ENCODE measurements at places on chromosomes 11 and 22.

DNA sequence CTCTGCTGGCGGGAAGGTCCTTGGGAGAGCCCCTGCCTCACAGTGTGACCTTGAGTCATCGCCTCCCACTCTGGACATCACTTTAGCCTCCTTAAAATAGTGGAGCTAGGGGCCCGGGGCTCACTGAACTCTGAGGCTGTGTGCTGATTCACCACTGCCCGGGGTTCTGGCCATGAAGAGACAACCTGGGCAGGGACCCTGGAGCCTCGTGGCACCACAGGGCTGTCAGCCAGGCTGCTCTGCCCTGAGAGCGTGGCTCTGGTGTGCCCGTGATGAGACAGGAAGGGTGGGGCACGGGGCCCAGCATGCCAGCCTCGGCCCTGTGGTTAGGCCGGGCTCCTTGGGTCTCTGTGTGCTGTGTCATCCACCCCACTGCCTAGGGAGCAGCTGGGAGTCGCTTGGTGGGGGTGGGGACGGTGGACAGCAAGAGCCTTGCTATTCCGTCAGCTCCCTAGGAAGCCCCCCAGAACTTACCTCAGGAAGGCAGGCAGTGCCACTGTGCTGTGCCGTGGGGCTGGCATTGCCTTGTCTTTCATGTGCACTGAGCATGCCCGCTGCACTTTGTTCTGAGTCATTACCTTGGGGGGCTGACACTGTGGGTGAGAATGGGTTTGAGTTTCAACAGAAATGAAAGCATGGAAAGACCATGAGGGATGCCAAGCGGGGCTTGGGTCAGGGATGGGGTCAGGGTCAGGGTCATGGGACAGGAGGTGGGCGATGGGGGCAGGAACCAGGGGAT is 31.7 kb downstream of the TPCN2 start:
- no peak for DNase-seq

- DNase-seq = no peak
These were observed 45.6 kb downstream of the DENND5A start for GRCh38 chr11:9219572-9219971.

DNA sequence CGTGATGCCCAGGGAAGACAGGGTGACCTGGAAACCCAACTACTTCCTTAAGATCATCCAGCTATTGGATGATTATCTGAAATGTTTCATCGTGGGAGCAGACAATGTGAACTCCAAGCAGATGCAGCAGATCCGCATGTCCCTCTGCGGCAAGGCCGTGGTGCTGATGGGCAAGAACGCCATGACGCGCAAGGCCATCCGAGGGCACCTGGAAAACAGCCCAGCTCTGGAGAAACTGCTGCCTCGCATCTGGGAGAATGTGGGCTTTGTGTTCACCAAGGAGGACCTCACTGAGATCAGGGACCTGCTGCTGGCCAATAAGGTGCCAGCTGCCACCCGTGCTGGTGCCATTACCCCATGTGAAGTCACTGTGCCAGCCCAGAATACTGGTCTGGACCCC is 43.5 kb upstream of the DAGLA start:
- DNase-seq = no peak

GRCh38 chr11:134226806-134227325 is 2.4 kb downstream of the VPS26B start:
- no peak for DNase-seq

- no peak for DNase-seq
These were observed 173.1 kb upstream of the API5 start for GRCh38 chr11:43138621-43139140.

- DNase-seq = no peak
These were observed 19.6 kb upstream of the PISD start for GRCh38 chr22:31681349-31682345.

- no peak for DNase-seq
These were observed 3.3 kb downstream of the FAM227A start for GRCh38 chr22:38652859-38653258.

DNA sequence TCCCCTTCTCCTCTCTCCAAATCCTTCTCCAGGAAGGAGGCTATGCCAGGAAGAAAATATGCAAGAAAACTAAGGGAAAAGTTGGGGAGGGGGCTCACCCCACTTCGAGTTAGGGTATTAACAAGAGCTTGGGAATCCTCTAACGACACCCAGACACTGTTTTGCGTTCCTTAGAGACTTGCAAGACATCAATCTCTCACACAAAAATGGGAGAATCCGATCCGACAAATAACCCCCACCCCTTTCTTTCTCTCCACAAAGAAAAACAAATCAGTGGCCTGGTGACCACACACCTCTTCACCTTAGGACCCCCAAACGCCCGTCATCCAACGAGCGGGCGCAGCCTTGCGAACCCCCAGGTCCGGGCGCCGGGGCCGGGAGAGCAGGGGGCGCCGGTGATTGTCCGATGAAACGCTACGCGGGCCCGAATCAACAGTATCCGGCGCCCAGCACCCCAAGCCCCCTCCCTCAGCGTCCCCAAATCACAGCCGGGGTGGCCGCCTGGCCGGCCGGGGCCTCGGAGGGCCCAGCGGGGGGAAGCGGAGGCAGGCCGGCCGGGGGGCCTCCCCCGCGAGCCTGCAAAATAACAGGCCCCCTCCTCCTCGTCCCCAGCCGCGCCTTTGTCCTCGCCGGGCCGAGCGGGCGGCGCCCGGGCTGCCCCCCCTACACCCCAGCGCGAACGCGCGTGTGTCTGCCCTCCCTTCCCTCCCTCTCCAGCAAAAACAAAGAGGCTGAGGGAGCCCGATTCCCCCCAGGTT is 690 bp downstream of the CSNK1E start:
- no peak for DNase-seq

DNA sequence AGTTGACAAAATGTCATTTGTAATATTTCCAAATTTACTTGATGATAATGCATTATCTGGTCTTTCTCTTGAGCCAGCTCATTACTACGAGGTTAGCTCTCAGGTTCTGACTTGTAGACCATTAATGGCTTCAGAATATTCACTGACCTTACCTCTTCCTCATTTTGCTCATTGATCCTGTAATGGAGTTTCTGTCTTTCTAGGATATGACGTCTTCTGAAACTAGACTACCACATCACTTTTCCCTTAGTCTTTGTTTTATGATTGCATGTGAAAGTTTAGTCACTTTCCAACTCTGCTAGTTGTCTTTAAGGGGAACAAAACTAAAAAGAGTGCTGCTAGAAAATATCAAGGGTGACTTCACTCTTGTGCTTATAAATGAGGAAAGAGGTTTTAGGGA is 697.6 kb downstream of the JRKL start:
- no peak for DNase-seq

All from HCT116 (cell line).